ENCODE measurements at places on chromosomes 16 and 17.

DNA sequence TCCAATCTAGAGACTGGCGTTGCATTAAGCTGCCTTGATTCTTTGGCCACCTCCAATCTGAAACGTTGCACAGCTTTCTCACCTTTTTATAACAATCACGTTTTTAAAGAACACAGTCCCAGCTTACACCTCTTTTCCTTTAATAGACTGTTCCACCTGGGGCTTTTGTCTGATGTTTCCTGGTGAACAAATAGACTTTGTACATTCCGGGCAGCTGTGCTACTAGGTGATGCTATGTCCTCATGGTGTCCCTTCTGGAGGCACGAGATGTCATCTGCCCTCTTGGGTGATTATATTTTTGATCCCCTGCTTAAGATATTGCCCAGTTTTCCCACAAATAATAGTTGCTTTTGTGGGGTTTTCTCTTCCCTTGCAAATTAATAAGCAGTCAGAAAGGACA is 225.5 kb downstream of the SOX9 start:
- no peak for DNase-seq

- no peak for DNase-seq
Observed at GRCh38 chr17:57142925-57143324, 57.9 kb downstream of the AKAP1 start.

DNA sequence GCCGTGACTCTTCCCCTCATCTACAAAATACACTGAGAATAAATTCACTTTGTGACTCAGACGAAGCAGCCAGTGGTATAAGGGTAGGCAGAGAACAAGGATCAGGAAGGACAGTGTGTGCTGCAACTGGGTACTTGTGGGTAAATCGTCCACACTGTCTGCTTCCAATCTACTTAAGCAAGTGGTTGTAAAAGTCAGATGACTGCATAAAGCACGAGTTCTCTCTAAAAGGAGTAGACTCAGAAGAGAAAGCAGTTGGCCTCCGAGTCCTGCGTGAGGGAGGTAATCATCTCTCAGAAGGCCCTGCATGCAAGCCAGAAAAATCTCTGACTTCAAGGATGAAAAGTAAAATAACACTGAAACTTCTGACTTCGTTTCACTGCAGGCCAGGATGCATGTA is 43.1 kb downstream of the ANKFY1 start:
- DNase-seq = no peak

GRCh38 chr16:86322283-86322682 is 188.0 kb upstream of the FOXF1 start:
- no peak for DNase-seq

DNA sequence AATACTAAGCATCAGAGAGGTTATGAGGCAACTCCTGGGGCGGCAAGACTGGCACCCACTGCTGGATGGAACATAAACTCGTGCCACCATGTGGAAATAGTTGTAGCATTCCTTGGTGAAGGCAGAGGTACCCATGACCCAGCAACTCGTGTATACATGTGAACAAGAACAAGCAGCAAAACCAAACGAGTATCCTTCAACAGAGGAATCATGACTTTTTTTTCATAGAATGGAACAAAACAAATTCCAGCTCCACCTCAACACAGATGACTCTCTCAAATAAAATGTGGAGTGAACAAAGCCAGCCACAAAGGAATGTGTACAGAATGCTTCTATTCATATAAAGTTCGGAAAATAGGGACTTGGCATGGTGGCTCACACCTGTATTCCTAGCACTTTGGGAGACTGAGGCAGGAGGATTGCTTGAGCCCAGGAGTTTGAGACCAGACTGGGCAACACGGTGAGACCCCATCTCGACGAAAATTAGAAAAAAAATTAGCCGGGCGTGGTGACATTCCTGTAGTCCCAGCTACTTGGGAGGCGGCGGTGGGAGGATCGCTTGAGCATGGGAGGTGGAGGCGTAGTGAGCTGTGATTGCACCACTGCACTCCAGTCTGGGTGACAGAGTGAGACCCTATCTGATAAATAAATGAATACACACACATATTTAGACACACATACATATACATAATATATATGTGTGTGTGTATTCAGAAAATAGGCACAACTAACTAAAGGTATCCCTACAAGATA is 35.3 kb downstream of the B9D1 start:
- no peak for DNase-seq

DNA sequence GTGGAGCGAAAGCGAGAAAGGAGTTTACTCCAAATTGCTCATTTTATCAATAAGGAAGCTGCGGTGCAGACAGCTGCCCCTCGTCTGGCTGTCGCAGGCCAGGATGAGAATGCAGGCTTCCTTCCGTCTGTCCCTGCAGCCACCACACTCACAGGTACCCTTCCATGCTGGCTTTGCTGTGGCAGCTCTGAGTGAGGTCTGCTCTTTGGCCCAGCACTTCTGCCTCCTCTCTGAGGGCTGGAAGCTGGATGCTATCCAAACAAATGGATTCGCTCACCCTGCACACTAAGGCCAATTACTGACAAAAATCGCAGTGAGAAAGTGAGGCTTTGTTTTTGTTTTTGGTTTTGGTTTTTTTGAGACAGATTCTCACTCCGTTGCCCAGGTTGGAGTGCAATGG is 7.0 kb downstream of the ARMC7 start:
- DNase-seq = peak; percentile 37

GRCh38 chr16:4495766-4496165 is 19.6 kb downstream of the HMOX2 start:
- DNase-seq = no peak

- DNase-seq = no peak
Observed at GRCh38 chr17:72511874-72512273, 391.1 kb downstream of the SOX9 start.

GRCh38 chr17:76566988-76567431 is 18.6 kb downstream of the ST6GALNAC2 start:
- no peak for DNase-seq

DNA sequence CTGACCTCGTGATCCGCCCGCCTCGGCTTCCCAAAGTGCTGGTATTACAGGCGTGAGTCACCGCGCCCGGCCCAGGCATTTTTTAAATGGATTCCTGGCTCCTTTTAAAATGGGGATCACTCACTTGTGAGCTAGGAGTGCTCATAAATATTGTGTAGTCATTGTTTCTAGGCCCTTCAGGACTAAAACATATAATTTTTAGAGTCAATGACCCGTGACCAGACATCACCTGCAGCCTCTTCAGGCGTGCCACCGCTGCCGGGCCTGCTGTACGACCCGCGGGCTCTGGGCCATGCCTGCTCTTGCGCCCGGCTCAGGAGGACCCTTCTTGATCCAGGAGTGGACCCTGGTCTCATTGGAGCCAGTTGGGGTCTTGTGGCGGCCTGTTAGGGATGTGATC is 30.8 kb downstream of the EFCAB5 start:
- DNase-seq = no peak

- DNase-seq = no peak
Observed at GRCh38 chr17:83124871-83125514, 45.6 kb downstream of the METRNL start.

GRCh38 chr16:457732-458400 is 32.4 kb downstream of the RAB11FIP3 start:
- DNase-seq = no peak

GRCh38 chr17:50432125-50432762 is 6.2 kb downstream of the ACSF2 start:
- DNase-seq = no peak

DNA sequence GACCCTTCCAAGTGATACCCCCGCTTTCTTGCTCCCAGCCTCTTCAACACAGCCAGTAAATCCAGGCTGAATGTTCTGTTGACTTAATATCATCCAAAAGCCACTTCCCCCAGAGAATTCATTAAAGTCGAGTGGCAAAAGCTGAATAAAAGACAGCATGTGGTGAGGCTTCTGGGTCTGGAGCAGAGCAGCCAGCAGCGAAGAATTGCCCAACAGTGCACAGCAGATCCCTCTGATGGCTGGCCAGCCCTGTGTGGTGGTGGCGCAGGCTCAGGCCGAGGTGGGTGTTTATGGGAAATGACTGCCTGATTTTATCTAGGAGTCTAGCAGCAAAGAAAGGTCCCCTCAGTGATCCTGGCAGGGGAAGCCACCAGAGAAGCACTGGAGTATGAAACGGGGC is 30.3 kb upstream of the RCVRN start:
- DNase-seq = no peak

DNA sequence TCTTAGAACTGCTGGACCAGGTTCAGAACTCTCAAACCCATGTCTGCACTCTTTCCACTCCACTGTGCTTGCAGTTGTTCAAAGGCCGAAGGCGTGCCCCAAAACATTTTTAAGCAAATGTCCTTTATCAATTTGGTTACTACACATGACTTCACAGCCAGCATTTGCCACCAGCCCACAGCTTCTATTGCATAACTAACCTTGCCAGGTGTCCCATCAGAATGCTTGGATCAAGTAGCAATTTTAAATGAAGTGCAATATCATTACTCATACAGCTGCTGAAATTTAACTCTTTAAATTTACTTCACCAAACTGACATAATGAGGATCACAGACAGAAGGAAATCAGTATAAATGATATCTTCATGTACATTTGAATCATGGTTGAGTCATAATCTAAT is 29.8 kb upstream of the HS3ST3A1 start:
- no peak for DNase-seq

DNA sequence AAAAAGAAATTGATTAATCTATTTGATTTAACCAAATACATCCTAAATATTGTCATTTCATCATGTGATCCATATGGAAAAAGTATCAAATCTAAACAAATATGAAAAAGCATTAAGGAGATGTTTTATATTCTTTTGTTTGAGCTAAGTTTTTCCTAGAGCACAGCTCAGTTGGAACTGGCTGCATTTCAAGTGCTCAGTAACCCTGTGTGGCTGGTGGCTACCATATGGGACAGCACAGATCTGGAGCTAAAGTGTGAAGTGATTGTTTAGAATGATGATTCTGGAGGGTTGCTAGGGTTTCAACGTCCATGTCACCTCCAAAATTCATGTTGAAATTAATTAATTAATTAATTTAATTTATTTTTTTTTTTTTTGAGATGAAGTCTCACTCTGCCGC is 137.5 kb downstream of the XYLT1 start:
- no peak for DNase-seq

DNA sequence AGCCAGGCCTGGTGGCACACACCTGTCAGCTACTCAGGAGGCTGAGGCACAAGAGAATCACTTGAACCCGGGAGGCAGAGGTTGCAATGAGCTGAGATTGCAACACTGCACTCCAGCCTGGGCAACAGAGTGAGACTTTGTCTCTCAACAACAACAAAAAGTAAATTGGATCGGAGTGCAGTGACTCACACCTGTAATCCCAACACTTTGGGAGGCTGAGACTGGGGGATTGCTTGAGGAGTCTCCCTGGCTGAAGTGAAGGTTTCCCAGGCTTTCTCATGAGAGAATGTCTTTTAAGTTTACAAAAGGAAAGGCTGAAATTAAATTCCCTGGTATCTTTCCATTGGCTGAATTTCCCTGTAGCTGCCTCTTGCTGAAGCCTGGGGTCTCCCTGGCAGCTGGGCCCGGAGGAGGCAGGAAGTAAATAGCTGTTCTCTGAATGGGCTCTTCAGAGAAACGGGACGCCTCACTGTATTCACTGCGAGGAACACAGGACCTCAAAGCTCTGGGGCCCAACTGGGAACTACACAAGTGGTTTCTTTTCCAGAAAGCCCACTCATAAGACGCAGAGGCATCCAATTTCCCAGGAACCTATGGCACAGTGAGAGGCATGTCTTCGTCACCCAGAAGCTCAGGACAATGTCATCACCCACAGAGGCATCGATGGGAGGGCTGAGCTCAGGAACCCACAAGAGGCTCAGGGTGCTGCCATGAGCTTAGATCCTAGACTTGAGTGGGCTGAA is 77.4 kb upstream of the SMURF2 start:
- no peak for DNase-seq

GRCh38 chr16:917591-918061 is 53.2 kb downstream of the LMF1 start:
- DNase-seq = no peak

DNA sequence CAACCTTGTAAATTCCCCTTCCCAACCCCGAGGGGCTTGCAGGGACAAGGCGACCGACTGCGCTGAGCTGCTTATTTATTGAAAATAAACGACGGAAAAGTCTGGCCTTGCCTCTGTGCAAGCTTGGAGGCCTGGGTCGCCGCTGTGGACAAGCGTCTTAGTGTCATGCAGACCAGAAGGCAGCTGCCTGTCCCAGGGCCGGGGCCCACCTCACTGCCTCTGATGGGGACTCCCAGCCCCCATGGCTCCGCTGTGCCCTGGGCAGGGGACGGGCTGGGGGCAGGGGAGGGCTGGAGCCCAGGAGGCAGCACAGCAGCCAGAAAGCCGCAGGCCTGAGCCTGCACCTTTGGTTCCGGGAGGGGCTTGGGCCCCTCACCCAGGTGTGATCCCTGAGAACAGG is 20.7 kb downstream of the RABEP2 start:
- no peak for DNase-seq

DNA sequence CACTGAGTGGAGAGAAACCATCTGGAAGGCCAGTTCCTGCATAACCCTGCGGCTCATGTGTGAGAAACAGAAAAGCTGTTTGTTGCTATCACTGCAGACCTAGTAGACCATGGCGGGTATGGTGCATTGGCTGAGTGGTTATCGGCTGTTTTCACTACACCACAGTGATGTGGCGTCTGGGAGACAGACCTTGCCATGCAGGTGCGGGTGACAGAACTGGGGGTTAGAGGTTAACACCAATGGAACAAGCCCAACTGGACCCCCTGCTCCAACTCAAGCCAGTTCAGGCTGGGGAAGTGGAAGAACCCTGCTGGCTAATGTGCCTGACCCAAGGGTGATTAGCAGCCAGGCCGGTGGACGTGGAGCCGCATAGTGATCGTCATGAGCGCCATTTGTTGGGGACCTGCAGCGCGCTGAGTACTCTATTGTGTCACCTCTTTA is 91.9 kb downstream of the IRF8 start:
- DNase-seq = no peak

DNA sequence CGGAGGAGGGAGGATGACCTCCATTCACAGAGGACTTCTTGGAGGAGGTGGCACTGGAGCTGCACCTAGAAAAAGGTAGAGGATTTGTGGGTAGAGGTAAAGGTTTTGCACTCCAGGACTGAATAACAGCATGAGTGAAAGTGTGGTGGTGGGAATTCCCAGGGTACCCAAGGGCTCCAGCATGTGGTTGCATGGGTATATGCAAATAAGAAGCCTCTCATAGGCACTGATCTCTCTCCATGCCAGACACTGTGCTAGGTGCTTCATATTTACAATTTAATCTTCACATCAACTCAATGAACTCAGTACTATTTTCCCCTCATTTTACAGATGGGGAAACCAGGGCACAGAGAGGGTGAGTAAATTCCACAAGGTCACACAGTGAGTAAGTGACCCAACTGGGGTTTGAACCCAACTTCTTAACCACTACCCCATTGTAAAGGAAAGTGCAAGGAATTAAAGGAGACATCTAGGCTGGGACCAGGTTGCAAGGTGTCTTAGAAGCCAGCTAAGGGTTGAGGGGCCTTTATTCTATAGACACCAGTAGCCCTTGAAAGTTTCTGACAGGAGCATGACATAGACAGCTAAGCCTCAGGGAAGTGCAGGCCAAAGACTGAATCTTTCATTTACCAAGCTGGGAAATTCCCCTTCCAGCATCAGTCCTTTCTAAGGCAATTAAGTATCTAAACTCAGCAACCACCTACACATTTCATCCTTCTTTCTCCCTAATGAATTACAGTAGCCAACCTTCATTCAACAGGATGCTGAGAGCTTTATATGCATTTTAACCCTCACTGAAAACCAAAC is 21.3 kb downstream of the SCNN1B start:
- no peak for DNase-seq

- DNase-seq = no peak
Observed at GRCh38 chr16:74029115-74029792, 267.4 kb upstream of the PSMD7 start.
